ENCODE measurements at places on chromosomes 4 and X.
A peak's percentile ranks its signal among the peaks of the same experiment; 100 is the strongest.

DNA sequence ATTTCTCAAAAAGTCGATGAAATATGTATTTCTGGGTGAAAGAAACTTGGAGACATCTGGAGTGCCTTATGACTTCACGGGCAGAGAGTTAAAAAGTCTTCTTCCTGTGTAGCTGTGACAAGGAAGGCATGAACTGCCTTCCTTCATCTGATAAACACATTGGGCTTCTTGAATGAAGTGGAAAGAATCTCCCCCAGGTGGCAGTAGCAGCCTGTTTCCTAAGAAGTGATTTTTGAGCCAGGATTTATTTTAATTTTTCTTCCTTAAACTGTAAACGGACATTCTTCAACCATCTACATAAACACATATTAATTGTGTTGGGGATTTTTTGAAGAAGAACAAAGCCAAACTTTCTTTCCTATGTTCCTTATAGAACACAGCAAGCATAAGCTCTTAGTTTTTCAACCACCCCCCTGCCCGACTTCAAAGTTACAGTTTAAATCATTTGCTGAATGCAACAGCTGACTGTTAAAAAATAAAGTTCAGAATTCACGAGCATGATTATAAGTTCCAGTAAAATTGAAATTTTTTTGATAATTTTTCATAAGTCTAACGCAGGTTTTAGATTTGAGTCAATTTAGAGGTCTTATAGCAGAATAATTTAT, 980 bp upstream of the GIMD1 start:
- DNase-seq: peak; percentile 20

GRCh38 chr4:165864271-165864670, 8.8 kb upstream of the TLL1 start:
- no peak for DNase-seq

- no peak for DNase-seq
Observed at GRCh38 chr4:26557164-26557563, 26.7 kb upstream of the TBC1D19 start.

GRCh38 chrX:151174581-151175282, 1.7 kb upstream of the GPR50 start:
- DNase-seq: peak; percentile 23

DNA sequence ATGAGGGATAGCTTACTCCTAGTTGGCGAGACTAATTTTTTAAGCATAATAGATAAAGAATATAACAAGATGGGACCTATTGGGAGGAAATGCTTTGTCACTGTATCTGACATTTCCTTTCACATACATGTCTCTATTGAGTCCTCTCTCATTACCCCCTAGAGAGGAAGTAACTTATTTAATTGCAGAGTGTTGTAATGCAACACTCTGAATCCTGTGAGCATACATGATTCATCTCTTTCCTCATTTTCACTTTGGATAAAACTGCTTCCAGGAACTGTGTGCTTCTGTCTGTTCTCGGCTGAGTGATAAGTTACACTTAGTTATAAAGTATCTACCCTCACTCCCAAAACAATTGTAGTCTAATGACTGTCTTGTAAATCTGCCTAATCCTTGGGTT, 266.1 kb upstream of the ANXA10 start:
- no peak for DNase-seq

DNA sequence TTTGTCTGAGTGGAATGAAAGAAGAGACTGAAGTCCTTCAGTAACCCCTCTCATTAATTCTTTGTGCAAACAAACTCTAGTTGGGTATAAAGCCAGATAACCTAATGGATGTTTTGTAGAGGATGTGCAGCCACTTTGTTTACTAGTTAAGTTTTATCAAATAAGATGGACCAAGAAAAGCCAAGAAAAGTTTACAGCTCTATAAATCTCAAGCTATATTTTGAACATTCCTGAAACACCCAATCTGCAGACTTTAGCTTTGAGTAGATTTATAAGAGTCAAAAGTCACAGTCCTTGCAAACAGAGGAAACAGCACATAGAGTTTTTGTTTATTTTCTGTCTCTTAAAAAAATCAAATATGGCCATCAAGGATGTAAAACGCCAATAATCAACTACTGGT, 452.9 kb downstream of the SPRY1 start:
- no peak for DNase-seq

DNA sequence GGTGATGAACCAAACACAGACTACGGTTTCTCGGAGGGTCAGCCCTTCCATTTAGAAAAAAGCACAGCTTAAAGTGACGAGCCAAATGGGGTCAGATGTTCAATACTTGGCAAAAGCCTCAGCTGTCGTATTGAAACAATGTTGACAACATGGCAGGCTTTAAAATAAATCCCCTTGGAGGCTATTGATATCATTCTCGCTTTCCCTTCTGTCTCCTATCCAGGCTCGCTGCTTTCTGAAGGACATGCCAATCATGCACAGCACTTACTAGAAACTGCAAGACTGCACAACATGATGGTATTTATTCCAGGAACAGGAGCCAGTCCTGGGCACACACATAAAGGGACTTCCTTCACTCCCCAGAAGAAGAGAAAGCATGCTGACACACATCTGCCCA, 137.9 kb downstream of the SLC7A11 start:
- no peak for DNase-seq

- no peak for DNase-seq
Observed at GRCh38 chrX:150018931-150019361, 80.7 kb upstream of the EOLA2 start.

GRCh38 chr4:60215906-60216305, 984.2 kb upstream of the ADGRL3 start:
- no peak for DNase-seq

DNA sequence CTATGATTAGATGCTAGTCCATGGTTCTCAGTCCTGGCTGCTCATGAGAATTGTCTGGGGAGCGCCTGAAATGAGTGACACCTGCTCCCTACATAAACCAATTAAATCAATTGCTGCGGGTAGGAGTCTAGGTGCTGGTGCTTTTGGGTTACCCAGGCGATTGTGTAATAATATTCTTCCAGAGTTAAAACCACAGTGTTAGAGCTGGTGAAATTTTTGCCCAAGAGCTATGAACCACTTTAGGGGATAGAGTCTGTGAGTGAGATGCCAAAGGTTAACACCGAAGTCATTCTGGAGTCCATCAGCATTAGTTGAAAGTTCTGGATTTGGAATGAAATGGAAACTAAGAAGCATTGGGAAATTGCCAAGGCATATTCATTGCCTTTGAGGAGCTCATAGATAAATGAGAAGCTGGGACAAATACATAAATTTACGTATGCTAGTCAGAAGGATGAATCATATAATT, 15.3 kb downstream of the PDK3 start:
- DNase-seq: no peak

DNA sequence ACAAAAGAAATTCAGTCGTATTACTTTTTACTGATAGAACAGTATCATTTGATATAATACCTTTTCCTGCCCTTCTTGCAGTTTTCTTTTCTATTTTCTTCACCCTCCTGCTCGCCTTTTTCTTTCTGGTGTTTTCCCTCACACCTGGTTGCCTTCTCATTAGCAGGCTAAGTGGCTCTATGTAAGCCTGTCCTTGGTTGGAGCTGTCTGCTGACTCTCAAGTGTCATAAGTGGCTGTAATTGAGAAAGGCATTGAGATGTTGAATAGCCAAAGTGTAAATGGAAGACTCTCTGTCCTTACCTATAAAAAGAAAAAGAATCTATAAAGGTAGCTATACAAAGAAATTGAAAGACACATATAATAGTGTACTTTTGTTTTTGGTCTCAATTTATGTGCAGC, 180.7 kb downstream of the ADGRL3 start:
- DNase-seq: no peak

DNA sequence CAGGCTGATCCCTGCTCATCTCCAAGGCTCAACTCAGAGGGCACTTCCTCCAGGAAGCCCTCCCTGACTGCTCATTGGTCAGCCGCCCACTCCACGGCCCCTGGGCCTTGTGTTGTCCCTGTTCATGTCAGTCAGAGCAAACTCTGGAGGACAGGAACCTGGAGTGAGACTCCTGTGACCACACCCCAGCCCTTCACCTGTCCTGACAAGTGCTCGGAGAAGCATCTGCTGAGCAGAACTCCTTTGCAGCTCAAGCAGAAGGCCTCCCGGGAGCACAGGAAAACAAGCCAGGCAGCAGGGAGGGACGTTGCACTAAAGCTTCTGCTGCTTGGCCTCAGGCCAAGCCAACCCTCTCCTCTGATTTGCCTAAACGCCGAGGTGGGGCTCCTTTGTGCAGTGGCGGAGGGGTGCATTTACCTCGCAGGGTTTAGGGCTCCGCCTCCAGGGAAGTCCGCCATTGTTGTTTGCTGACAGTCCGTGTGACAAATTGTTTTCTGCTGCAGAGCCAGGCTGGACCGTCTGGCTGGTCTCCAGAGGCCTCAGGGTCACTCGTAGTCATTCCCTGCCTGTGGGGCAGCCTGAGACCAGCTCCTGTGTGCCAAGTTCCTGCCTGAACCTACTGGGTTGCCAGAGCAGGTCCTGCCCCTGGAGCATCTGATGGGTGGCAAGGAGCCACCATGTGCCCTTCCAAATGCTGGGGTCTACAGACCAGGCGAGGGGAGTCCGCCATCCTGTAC, 61.8 kb downstream of the C4orf50 start:
- peak; percentile 31 for DNase-seq

- DNase-seq: peak; percentile 71
Observed at GRCh38 chrX:3638280-3638873, 75.1 kb downstream of the PRKX start.

GRCh38 chrX:42247241-42247640, 323.9 kb upstream of the CASK start:
- DNase-seq: no peak

- DNase-seq: no peak
Observed at GRCh38 chr4:173343832-173344397, 9.8 kb upstream of the HMGB2 start.

GRCh38 chr4:47368211-47368610, 95.3 kb downstream of the COMMD8 start:
- DNase-seq: no peak

GRCh38 chr4:17142232-17142711, 243.8 kb upstream of the LDB2 start:
- no peak for DNase-seq

DNA sequence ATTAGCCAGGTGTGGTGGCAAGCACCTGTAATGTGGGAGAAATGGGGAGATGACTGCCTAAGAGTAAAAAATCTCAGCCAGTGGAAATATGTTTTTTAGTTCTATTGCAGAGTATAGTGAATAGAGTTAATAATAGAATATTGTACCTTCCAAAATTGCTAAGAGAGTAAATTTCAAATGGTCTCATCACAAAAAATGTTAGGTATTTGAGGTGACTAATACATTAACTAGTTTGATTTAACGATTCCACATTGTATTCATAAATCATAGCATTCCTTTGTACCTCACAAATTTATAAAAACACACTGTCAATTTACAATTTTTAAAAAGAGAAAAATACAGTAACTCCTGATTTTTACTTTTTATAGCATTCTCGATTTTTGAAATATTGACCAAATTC, 681.5 kb upstream of the EPHA5 start:
- no peak for DNase-seq

GRCh38 chr4:5385741-5386311, 322.5 kb downstream of the EVC2 start:
- DNase-seq: no peak

DNA sequence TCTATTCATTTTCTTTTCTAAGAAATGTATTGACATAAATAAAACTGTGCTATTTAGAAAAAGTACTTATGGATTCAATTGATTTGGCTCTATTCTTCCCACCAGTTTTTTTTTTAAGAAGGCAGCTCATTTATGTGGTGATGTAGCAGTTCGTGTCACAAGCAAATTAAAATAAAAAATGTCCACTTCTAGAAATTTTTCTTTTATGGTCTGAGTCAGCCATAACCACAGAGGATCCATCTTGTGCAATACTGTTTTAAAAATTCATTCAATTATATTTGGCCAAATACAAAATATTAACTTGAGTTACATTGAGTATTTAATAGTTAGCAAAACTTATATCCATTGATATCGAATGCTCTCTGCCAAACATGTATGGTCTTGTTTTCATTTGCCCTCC, 207.9 kb upstream of the FAT1 start:
- DNase-seq: no peak

- no peak for DNase-seq
Observed at GRCh38 chr4:168451744-168452390, 28.4 kb downstream of the DDX60L start.

DNA sequence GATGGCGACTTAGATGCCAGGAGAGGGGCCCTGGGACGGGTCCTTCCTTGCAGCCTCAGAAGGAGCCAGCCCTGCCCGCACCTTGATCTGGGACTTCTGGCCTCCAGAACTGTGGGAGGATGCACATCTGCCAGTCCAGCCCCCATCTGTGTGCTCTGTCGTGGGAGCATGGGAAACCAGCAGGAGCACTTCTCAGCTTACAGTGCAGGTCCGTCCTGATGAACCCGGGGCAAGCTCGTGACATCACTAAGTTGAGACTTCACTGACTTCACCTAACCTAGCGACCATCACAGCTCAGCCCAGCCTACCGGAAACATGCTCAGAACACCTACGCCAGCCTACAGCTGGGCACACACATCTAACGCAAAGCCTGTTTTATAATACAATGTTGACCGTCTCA, 38.1 kb downstream of the ABLIM2 start:
- no peak for DNase-seq

DNA sequence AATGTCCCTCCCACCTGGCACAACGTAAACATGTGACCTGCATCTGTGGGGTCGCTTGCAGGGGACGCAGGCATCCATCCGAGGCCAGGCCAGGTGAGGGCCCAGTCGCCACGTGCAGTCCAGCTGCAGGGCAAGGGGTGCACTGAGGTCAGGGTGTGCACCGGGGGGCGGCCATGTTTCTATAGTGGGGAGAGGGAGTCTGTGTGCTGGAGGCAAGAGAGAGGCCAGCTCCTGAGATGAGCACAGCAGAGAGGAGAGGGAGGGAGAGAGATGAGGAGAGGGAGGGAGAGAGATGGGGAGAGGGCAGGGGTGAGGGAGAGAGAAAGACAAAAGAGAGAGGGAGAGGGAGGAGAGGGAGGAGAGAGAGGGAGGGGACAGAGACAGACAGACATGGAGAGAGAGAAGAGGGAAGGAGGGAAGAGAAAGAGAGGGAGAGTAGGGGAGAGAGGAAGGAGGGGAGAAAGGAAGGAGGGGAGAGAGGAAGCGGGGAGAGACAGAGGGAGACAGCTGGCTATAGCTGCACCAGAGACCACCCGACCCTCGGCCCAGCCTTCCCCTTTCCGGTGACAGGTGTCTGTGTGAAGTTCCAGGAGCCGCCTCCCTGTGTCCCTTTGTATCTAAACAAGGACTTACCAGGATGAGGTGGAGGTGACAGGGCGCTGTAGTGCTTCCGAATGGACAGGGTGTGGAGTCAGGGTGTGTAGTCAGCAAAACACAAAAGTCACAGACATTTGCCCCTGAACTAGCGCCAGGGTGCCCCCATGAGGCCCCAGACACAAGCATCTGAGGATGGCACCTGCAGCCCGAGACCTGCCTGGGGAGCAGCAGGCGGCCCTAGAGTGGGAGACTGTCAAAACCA, 68.7 kb downstream of the ADRA2C start:
- no peak for DNase-seq

- no peak for DNase-seq
Observed at GRCh38 chrX:33014949-33015348, 196.4 kb downstream of the DMD start.

- DNase-seq: no peak
Observed at GRCh38 chr4:15675356-15675755, 6.3 kb upstream of the FAM200B start.

Measured in neural crest cell (in vitro differentiated cells).